ENCODE measurements at places on chromosomes 2 and 18. TPM values are rescaled to one million over a fixed set of nuclear protein-coding genes. Genes with fewer than 3 reads are reported as not detected.

DNA sequence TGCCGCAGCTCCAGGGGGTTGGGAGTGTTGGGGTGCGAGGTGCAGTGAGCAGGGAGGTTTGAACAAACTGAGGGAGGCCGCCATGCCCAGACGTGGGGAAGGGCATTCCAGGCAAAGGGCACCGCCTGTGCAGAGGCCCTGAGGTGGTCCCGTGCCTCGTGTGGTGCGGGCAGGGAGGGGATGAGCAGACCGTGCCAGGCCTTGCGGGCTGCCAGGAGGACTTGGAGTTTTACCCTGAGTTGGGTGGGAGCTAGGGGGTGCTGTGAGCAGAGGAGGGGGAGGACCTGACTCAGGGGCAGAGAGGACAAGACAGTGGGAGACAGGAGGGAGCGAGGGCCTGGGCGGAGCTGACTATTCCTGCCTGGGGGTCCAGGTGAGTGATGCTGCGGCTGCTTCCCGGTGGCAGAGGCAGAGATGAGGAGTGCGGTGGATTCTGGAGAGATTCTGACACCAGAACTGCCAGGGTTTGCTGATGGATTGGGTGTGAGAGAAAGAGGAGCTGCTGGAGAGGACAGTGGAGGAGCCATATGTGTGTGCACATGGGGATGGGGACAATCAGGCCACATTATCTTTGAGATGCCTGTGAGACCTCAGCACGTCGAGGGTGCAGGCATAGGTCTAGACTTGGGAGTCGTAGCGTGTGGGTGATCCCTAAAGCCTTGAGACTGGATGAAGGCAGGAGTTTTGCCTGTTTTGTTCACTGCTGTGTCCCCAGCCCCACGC is 23.4 kb downstream of the ZAP70 start:
- ATAC-seq: no peak

DNA sequence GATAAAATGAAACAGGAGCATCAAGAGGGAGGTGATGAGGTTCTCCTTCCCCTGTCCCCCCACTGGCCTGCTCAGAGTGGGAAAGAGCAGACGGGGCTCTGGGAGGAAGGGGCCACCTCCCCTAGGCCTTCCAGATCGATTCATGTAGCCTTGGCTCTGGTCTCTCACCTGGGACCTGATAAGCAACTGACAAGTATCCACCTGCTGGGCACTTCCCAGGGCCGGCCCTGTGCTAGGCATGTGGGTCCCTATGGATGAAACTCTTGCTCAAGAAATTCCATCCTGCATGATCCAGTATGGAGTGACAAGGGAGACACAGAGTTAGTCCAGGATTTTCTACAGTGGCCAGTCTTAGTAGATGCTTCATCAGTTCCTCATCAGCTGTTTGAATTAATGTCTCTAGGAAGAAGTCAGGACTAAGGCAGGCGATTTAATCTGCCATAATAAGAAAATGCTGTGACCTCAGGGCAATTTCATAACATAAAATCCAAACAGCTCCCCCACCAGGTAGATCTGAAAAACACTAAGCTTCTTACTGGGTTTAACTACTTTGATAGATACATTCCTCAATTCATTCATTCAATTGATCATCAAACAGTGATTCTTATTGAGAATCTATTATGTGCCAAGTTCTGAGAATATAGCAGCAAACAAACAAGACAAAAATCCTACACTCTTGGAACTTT is 44.7 kb upstream of the ZFP36L2 start:
- no peak for ATAC-seq

DNA sequence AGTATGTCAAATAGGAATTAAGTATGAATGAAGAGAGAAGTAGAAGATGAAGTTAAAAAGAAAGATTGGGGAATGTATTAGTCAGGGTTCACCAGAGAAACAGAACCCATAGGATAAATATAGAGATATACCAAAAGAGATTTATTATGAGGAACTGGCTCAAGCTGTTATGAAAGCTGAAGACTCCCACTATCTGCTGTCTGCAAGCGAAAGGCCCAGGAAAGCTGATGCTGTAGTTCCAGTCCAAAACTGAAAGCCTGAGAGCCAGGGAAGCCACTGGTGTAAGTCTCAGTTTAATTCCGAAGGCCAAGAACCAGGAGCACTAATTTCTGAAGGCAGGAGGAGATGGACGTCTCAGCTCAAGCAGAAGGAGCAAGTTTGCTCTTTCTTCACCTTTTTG is 200.9 kb upstream of the FN1 start:
- no peak for ATAC-seq

GRCh38 chr2:148640767-148641166 is 3.8 kb upstream of the EPC2 start:
- no peak for ATAC-seq

GRCh38 chr18:73852789-73853549 is 294.7 kb downstream of the FBXO15 start:
- ATAC-seq: no peak

- no peak for ATAC-seq
These were observed 263.0 kb downstream of the LPIN1 start for GRCh38 chr2:12009323-12009905.

DNA sequence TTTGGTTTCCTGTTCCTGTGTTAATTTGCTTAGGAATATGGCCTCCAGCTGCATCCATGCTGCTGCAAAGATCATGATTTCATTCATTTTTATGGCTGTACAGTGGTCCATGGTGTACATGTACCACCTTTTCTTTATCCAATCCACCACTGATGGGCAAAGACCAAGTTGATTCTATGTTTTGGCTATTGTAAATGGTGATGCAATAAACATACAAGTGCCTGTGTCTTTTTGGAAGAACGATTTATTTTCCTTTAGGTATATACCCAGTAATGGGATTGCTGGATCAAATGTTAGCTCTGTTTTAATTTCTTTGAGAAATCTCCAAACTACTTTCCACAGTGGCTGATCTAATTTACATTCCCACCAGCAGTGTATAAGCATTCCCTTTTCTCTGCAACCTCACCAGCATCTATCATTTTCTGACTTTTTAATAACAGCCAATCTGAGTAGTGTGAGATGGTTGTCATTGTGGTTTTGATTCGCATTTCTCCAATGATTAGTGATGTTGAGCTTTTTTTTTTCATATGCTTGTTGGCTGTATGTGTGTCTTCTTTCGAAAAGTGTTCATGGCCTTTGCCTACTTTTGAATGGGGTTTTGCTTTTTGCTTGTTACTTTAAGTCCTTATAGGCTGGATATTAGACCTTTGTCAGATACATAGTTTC is 19.4 kb downstream of the EXOC6B start:
- ATAC-seq: no peak

DNA sequence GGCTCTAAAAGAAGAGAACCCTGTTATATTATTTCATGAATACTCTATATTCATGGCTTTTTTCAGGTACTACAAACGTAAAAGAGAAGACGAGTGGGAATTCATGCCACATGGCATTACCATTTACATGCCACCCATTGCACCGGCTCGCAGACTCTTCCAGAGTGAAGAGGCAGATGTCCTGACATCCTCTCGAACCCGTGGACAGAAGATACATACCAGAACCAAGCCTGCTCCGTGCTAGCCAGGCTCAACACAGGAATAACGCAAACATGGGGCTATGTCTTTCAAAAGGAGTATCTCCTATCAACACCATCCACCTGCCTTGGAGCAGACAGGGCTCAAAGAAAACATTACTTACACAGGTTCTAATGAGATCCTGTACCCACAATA is 168.8 kb downstream of the THADA start:
- ATAC-seq: no peak

GRCh38 chr2:97871096-97871780 is 124.5 kb downstream of the TMEM131 start:
- ATAC-seq: peak; percentile 69

GRCh38 chr2:223396993-223397392 is 205.2 kb downstream of the SCG2 start:
- no peak for ATAC-seq

DNA sequence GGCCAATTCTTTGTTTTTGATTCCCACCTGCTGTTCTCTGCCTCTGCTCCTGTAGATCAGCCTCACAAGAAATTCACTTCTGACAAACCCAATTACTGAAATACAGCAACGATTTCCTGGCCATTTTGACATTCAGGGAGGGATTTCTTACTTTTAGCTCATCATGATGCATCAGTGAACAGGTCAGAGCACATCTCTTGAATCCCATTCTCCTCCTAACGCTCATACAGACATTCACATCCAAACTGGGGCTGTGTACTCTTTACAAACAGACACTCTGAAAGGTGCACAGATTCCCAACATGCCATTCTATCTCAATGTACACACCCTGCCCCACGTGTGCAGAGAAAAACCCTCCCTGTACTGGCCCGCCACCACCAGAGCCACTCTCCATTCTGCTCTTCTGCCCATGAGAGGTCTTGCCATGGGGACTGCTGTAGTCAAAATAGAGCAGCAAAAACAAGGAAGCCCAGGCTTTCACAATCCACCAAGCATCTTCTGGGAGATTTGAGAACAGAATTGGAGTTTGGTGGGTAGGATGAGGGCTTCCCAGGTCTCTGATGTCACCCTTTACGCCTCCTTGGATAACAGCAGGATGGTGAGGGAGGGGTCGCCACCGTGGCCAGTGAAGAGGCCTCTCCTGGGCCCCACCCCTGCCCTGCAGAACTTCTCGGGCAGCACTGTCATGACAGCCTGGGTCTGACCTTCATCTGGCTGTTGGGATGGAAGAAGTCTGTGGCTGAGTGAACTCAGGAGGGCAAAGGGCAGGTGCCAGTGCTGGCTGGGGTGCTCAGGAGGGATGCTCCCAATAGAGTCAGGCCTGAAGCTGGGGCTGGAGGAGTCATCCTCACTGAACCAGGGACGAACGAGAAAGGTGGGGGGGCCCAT is 41.9 kb upstream of the ZFP36L2 start:
- ATAC-seq: peak; percentile 17

DNA sequence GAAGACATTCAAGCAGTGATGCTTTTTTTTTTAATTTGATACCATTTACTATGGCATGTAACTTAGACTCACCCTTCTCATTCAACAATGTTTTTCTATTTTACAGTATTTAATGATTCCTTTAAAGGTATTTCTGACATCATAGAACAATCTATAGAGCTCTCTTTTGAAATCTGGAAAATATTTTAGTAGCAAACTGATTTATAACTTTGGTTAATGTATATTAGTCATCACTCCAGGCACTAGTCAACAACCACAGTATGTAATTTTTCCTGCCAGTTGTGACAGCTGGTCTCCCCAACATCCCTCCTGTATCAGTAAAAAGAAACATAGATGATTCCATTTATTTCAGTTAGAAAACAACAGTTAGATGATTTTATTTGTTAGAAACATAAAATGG is 122.9 kb downstream of the LCLAT1 start:
- no peak for ATAC-seq

DNA sequence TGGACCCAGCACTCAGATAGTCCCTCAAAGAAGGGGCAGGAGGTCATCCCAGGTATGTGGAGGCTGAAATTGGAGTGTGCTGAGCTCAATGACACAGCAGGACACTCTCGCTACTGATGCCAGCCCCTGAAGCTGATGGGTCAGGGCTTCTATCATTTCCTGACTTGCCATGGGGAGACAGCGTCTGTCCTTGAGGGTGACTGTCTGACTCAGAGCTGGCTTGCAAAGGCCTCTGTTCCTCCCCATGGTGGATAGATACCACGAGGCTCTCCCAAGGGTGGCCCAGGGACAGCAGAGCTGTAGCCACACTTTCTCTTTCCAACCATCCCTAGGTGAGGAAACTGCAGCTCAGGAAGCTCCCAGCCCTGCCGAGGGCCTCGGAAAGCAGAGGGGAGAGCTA is 10.8 kb downstream of the ALPG start:
- no peak for ATAC-seq

DNA sequence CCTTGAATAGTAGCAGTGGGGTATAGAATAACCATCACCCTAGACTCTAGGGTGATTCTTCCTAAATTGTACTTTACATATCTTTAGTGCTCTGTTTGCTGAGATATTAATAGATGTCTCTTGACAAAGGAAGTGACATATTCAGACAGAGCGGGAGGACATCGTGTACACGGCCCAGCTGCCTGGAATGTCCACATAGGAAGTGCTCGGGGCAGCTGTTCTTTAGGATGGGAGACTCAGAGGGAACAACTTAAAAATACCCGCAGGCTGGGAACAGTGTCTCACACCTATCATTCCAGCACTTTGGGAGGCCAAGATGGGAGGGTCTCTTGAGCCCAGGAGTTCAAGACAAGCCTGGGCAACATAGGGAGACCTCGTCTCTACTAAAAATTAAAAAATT is 206.1 kb downstream of the FAM210A start:
- no peak for ATAC-seq

GRCh38 chr2:24908461-24908901 is 11.6 kb downstream of the ADCY3 start:
- ATAC-seq: no peak

DNA sequence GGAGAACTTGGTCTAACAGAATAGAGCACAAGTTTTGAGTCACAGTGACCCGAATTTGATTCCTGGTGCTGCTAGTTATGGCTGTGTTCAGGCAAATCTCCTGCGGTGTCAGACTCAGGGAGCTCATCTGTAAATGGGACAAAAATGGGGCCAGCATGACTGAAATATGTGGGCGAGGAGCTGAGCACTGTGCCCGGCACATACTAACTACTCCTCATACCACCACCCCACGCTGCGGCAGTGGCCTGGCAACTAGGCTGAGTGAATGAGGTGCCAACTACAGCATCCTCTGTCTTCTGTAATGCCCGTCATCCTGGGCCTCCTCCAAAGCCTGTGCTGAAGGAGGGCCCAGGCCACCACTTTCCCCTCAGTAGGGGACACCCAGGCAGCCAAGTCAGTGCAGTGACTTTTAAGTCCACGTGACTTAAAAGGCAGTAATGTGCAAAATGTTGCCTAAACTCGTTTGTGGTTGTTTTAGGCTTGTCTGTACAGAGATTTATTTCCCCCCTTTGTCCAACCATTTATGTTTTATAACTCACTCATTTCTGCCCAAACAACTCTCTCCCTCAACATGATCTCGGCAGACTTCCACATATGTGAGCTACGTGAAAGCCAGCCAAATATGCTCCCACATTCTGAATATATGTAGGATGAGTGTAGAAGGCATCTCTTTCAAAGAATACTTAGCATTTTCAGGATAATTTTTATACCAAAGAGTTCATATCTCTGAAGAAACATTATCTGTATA is 773.7 kb downstream of the TSN start:
- ATAC-seq: no peak

DNA sequence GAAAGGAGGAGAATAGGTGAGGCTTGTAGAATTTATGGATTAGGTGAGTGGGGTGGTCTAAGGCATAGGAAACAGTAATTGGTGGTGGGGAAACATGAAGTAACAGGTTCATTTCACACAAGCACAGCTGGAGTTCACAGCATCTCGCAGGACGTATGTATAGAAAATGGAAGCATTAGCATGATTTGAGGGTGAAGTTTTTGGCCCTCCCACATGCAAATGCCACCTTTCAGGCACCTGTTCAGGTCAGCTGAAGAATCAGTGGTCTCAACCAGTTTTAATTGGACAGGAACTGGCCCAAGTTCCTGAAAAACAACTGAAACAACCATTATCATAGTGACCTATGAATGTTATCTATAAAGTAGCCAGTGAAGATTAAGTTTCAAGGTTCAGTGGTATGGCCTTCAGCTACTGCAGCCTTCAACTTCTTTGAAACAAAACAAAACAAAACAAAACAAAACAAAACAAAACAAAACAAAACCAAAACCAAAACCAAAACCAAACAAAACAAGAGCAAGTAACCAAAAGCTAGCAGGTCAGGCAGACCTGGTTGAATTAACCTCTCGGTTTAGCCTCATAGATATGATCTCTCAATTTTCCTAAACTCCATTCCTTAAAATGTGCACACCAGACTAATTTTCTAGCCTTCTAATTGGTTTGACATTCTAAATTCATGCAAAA is 102.1 kb upstream of the SPHKAP start:
- no peak for ATAC-seq

GAREM2 gene
- 0.68 TPM for total RNA-seq

DNER gene
- total RNA-seq: 0.60 TPM

Data from esophagus mucosa (tissue), 1 donor.